IPS-NIHi11 (cell line): ENCODE measurements at places on chromosomes 6 and 20.

- DNase-seq, result no peak
Measured at GRCh38 chr6:47934023-47934422, 152.2 kb downstream of the OPN5 start.

GRCh38 chr6:18118330-18118729, 4.1 kb downstream of the NHLRC1 start:
- DNase-seq, result no peak

DNA sequence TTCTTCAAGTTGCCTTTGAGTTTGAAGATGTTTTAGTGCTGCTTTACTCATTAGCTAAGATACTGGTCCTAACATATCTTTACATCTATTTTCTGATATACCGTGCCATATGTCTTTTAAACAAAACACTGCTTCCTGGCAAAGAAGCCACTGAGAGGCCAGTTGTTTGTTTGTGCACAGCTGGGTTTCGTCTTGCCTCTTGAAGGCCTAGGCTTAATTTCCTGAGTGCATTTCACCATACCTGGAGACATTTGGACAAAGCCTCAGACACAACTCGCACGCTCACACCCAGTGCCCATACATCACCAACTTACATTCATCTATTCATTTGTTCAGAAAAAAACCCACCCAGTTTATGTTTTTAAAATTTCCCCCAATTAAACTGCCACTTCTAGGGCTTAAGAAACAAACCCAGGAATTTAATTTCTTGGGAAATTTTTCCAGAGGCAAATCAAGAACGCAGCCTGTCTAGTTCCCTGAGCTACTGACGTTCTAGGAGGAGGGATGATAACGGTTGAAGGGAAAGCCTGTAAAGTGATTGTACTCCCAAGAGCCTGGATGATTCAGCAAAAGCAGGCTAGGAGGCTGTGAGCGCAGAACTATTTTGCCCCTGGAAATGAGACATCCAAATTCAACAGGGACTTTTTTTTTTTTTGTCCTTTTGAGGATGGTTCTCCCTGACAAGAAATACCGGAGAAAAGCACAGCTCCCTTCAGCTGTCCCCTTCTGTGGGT, 77.7 kb downstream of the OLIG3 start:
- no peak for DNase-seq

- peak; percentile 72 for DNase-seq
Measured at GRCh38 chr20:63452821-63453523, 19.5 kb downstream of the KCNQ2 start.

- DNase-seq, result no peak
Measured at GRCh38 chr6:53493635-53494025, 51.3 kb downstream of the GCLC start.

DNA sequence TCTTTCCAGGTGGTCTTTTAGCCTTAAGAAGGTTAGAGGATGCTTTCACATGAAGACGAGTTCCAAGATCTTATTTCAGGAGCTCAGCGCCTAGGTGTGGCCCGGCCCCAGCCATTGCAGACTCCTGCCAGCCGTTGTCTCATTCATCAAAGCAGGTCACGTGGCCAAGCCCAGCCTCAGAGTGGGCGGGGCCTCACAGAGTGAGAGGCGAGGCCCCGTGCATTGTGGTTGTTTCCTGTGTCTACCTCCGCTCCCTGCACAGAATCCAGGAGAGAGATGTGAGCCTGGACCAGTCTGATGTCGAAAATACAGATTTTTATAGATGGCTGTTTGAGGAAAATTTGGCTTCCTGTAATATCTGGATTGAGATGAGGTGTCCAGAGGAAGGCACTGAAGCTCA, 49.2 kb upstream of the CST5 start:
- DNase-seq, result peak; percentile 46

- peak; percentile 9 for DNase-seq
Measured at GRCh38 chr6:41092421-41093140, 19.8 kb downstream of the NFYA start.

DNA sequence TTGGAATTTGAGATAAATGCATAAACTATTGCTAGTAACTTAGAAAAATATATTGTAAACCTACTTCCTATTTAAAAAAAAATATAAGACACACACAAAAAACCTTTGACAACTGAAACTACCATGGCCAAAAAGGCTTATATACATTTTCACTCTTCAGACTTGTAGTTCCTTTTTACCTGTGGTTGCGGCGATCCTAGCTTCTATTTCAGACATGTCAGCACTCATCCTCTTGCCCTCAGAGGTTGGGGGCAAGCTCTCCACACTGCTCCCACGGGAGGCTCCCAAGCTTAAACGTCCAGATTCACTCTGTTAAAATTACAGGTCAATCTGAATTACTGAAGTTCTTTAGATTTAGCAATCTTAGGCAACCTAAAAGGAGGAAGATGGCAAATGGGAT, 39.8 kb downstream of the MAP3K7 start:
- no peak for DNase-seq

GRCh38 chr6:143478479-143479062, 28.0 kb downstream of the PEX3 start:
- DNase-seq, result no peak

- DNase-seq, result peak; percentile 66
Measured at GRCh38 chr20:45407067-45407745, 883 bp upstream of the DBNDD2 start.

- DNase-seq, result no peak
Measured at GRCh38 chr6:36333931-36334725, 2.6 kb downstream of the BNIP5 start.

GRCh38 chr20:60749804-60750602, 502.1 kb upstream of the CDH4 start:
- peak; percentile 60 for DNase-seq

DNA sequence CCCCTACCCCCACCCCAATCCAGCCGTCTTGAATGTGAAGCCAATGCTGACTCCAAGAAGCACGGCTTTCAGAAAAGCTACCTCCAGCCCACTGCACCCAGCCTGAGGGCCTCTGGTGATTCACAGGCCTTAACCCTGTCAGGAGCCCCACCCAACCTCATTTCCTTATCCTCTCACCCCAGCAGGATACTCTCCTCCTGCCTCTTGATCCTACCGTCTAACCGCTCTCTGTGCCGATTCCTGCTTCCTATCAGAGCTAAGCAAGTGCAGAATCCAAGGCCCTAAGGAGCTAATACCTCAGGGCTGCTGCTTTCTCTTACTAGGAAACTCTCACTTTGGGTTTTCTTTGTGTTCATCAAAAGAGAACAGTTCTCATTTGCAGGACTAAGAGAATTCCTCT, 47.2 kb downstream of the TRERF1 start:
- peak; percentile 31 for DNase-seq

GRCh38 chr20:59424976-59425375, 124.6 kb downstream of the EDN3 start:
- DNase-seq, result no peak

DNA sequence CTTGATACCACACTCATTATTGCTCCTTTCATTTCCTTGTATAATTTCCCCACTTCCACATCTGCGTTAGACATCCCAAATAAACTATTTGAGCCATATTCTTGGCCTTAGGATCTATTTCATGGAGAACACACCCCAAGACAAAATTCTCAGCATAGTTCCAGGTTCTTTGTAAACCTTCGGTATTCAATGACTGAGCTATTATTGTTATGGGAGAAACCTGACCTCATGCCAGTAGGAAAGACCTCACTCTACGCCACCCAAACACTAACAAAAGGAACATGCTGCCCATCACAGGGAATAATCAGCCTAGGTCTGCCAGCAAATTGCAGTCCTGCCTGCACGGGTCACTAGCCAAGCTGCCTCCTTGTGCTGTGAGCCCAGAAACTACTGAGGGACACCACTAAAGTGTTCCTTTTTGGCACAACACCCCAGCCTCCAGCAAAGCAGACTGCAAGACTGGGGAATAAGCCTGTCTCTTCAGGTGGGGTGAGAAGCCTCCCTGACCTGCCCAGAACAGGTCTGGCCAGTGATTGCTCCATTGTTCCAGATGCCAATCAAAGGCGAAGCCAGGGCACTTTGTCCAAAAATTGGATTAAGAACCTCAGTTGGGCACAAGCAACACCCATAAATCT, 371.8 kb downstream of the MAFB start:
- DNase-seq, result no peak
